NCI-H146 (cell line): ENCODE measurements at places on chromosomes 2 and 18.
A peak's percentile ranks its signal among the peaks of the same experiment; 100 is the strongest.

DNA sequence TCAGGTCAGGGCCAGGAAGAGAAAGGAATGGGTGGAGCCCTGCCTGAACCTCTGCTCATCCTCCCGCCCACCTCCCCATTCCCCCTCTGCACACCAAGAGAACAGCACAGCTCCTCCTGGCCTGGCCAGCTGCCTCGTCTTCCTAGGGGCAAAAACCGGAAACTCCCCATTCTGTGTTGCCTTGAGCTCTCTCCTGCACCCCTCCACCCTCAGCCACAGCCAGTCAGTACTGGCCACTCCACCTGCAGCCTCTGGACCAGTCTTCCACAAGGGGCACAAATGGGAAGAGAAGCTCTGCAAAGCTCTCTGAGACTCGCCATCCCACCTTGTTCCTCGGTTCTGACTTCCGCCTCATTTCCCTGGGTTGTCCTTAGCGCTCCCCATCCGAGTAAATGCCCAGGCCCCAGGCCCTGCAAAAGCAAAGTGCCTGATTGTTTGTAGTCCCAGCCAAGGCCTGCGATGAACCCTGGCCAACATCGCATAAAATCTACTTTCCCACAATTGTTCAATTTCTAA lies 39.3 kb upstream of the SLC35G4 start:
- DNase-seq = no peak

- peak; percentile 39 for DNase-seq
Measured at GRCh38 chr2:96816836-96817702, 1.0 kb downstream of the CNNM3 start.

DNA sequence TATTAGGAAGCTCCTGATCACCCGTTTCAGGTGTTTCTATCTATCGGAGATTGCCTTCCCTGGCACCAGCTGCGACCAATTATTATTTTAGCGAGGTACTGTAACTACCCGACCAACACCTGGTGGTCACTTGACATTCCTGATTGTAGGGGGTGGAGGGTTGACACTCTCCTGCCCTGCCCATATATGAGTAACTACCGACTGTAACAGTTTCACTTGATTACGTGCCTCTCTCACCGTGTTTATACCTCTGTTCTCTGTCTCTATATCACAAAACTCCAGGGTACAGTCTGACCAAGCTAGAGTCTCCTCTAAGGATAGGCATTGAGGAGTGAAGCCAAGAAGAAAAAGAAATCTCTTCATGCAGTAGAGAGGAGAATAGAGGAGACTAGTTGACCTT lies 268.0 kb upstream of the LRATD1 start:
- DNase-seq = peak; percentile 27

GRCh38 chr18:25228410-25228809 lies 123.6 kb downstream of the ZNF521 start:
- no peak for DNase-seq

- DNase-seq = no peak
Measured at GRCh38 chr2:149331023-149331400, 625 bp downstream of the LYPD6 start.

GRCh38 chr2:46198164-46198883 lies 98.9 kb upstream of the EPAS1 start:
- DNase-seq = no peak

- DNase-seq = no peak
Measured at GRCh38 chr2:23293731-23294130, 91.2 kb upstream of the KLHL29 start.

DNA sequence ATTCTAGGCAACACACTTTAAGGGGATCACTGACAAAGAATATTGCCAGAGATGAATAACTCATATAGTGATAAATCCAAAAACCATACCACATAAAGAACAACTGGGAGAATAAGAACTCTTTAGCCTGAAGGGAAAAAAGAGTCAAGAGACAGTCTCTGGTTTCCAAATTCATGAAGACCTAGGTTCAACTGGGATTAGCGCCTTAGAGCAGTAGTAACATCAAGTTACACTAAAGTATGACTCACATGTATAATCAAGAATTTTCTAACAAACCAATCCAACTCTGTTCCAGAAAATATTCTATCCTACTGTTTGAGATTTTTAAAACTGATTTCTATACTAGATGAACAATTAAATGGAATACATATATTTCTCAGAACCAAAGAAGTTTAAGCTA lies 93.8 kb downstream of the USP34 start:
- no peak for DNase-seq

GRCh38 chr2:186486651-186487647 lies 889 bp downstream of the ZC3H15 start:
- peak; percentile 5 for DNase-seq

GRCh38 chr2:36797324-36798070 lies 101.0 kb downstream of the VIT start:
- DNase-seq = no peak

- no peak for DNase-seq
Measured at GRCh38 chr2:135456431-135456830, 74.6 kb downstream of the ZRANB3 start.

GRCh38 chr2:119252186-119253113 lies 28.8 kb downstream of the STEAP3 start:
- DNase-seq = no peak

DNA sequence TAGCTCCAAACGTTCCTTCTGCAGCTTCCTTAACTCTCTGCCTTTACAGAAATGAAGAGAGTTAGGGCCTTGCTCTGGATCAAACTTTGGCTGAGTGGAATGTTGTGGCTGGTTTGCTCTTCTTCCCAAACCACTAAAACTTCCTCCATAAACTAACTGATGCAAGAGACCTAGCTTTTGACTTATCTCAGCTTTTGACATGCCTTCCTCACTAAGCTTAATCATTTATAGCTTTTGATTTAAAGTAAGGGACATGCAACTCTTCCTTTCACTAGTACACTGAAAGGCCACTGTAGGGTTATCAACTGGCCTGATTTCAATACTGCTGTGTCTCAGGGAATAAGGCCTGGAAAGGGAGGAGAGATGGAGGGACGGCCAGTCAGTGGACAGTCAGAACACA lies 8.3 kb downstream of the PXDN start:
- DNase-seq = no peak

- no peak for DNase-seq
Measured at GRCh38 chr2:28263690-28264089, 129.0 kb upstream of the FOSL2 start.

DNA sequence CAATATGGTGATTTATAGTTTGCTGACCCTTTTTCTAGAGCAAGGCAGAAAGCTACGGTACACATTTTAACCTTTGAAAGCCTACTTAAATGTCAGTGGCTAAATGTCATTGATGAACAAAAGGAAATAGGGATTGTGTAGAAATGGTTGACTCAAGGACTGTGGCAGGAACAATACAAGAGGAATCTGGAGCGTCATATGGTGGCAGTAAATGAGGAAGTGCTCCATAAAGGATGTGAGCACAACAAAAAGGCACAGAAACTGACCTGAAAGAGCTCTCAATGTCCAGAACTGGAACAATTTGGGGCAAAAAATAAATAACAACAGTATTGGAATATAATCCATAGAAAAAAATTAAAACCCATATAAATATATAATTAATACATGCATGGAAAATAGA lies 443.9 kb upstream of the VRK2 start:
- no peak for DNase-seq

DNA sequence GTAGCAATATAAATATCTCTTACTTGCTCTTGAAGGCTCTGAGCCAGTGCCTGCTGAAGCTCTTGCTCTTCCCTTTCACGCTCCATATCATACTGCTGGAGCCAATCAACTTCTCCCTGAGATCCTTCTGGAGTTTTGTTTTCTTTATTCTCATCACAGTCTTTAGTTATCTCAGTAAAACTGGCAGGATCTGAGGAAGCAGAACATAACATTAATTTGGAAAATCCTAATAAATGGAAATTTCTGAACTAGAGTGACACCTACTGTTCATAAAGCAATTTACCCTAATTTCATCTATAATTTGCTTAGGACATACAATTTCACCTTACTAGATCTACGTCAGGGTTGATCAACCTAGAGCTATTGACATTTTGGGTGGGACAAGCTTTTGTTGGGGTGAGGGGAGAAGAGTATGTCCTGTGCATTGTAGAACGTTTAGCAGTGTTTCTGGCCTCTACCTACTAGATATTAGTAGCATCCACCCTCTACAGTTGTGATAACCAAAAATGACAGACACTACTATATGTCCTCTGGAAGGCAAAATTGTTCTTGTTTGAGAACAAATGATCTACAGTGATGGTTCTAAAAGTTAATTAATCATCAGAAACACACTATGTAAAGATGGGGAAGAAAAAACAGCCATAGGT lies 47.2 kb downstream of the VIL1 start:
- DNase-seq = no peak

- no peak for DNase-seq
Measured at GRCh38 chr2:210049831-210050230, 47.4 kb downstream of the RPE start.

GRCh38 chr2:134359367-134360081 lies 105.7 kb downstream of the MGAT5 start:
- peak; percentile 76 for DNase-seq

- DNase-seq = no peak
Measured at GRCh38 chr2:19861813-19862212, 40.0 kb downstream of the TTC32 start.

DNA sequence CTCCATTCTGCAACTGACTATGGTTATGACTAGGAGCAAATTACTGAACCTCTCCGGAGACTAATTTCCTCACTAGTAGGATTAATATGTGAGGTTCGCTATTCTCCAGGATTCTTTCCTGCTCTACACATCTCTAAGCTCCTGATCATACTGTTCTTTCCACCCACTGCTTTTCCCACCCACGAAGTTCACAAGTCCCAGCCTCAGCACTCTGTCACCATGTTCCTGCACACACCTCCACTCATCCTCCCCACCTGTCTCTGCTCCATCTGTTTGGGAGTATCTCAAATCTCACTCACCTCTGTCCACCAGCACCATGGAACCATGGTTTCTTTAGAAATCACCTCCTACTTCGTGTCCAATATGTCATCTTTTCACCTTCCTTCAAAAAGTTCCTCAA lies 185.3 kb downstream of the LRATD1 start:
- no peak for DNase-seq

- DNase-seq = peak; percentile 88
Measured at GRCh38 chr2:11582862-11583752, 49.3 kb downstream of the GREB1 start.

DNA sequence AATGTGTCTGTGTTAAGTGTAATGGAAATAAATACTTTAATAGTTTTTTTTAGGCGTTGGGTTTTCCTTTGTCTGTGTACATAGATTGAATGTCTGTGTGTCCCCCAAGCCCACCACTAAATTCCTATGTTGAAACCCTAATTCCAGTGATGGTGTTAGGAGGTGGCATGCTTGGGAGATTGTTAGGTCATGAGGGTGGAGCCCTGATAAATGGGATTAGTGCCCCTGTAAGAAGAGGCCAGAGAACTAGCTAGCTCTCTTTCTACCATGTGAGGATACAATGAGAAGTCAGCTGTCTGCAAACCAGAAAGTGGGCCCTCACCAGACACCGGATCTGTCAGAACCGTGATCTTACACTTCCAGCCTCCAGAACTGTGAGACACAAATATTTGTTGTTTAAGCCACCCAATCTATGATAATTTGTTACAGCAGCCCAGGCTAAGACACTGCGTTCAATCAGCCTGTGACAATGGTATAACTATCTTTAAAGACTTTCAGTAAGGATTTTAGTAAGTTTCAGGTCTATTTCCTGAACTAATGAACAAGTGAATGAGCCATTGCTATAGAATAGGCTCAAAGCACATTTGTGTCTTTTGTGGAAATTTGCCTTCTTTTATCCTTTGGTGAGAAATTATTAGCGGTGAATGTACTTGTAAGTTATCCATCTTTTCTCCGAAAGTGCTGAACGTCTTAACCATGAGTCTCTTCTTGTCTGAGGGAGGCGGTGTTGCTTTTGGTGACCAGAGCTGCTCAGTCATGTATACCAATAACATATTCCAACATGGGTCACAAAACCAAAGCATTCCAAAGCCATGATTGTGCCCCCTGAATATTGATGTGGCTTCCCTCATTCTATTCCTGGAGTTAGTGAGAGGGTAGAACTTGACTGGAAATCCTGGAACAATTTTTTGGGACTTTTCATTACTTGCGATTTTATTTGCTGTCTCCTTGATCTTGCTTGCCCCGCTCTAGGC lies 29.6 kb upstream of the IL1R1 start:
- DNase-seq = no peak

GRCh38 chr2:24830351-24830750 lies 37.1 kb downstream of the CENPO start:
- DNase-seq = no peak

- no peak for DNase-seq
Measured at GRCh38 chr2:193895226-193895625, 1700.5 kb upstream of the TMEFF2 start.

DNA sequence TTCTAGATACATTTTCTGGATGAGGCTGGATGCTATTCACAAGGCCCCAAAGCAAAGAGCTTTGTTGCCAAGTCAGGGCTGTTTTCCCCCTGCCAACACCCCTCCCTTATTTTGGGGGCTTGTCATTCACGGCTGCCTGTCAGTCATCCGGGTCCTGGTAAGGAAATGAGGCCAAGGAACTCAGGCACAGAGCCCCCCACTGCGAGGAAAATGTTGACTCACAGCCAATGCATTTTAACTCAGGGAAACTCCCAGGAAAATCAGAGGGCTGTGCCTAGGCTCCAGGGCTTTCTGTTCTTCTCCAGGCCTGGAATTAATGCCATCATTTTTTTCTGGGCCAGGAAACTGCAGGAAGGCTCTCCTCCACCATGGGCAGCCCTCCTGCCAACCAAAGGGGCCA lies 241.1 kb downstream of the SMAD2 start:
- no peak for DNase-seq

DNA sequence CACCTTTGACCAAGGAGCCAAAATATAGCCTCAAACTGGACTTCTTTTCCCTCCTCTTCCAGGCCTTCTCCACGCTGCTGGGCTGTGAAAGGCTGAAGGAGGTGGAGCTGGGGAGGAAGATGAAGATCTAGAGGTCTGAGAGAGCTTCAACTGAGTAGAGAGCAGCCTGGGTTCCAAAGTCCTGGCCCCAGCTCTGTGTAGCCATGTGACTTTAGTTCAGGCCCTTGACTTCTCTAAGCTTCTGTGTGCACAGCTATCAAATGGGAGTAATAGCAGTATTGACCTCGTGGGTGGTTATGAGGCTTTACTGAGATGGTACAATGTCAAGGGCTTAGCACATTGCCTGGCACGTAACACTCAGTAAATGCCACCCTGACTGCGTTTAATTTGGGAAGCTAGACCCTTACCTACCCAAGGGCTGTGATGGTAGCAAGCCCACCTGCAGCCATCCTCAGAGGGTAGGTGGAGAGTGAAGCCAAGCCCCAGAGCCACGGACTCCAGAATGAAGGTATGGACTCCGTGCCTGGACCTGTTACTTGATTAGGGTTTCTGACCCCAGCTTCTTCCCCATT lies 38.4 kb downstream of the SERTAD2 start:
- DNase-seq = no peak

DNA sequence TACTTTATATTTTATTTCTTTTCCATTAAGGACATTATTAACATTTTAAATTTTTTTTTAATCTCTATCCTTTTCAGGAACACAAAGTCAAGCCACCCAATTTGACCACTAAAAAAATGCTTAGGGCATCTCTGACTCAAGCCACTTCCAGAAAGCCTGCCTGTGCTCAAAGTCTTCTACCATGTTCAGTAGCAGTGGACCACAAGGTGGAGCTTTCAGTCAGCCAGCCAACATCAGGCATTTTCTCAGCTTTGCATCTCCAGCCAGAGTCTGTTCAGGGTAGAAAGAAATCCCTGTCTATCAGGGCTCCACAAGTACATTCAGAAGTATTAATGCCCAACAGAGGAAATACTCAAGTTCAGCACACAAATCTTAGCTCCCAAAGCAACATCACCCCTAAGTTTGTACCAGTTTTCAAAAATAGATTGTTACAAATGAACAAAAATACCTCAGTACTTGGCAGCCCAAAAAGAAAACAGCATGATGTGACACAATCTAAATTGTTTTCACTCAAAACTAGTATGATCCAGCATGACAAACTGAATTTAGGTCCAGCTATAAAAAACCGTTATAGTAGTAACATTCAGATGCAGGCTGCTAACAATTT lies 37.6 kb downstream of the C18orf63 start:
- peak; percentile 73 for DNase-seq
